ENCODE measurements at places on chromosomes 13 and 19.

DNA sequence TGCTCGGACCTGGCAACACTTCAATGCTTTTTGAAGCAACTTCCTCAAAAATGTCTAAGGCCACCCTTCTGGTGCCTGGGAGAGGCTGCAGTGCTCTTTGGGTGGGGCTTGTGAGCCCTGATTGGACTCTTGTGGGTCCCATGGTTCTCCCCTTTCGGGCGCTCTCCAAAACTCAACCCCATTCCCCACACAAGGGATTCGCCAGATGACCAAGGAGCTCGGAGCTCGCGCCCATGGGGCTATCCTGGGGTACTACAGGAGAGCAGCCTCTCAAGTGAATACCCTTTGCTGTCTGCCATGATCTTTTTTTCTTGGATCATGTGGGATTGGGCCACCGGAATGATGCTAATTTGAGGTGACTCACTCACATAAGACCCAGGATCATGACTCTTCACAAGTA lies 29.7 kb upstream of the KL start:
- no peak for DNase-seq

GRCh38 chr13:51807041-51807440 lies 3.1 kb upstream of the DHRS12 start:
- DNase-seq: no peak

DNA sequence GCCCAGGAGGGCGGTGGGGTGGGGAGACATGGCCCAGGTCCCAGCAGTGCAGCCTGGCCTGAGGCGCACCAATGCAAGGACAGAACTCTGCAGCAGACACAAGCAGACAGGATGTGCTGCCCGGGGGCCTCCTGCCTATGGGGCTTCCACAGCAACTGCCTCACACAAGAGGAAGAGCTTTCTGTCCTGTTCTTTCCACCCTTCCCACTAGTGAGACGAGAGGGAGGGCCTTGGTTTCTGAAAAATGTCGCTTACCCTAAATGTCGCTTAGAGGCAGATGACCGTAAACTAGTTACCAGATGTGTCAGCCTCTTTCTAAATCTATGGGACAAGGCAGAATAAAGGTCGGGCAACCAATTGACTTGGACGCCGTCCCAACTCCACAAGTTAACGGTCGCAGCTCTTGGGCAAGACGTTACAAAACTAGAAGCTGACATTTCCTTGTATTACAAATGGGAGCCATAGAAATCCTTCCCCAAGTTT lies at the start of gene LAIR1:
Gene LAIR1 (minus strand): TSS at position 157 of the 483 bp plus-strand sequence. CDS start 127 bp downstream, at position 30.
- DNase-seq: no peak

DNA sequence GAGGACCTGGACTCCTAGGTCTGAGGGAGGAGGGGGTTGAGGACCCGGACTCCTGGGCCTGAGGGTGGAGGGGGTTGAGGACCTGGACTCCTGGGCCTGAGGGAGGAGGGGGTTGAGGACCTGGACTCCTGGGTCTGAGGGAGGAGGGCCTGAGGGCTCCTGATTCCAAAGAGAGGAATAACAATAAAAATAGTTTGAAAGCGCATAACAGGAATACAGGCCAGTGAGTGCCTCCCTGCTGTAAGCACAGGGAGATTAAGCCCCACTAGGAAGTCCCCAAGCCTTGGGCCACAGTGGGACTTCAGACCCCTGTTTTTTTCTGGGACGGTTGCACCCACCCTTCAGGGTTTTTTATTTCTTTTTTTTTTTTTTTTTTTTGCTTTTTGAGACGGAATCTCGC lies 1.2 kb upstream of the SBK2 start:
- no peak for DNase-seq
